Neural progenitor cell (in vitro differentiated cells): ENCODE measurements at places on chromosomes 5 and 9. TPM values are rescaled to one million over a fixed set of nuclear protein-coding genes. Genes with fewer than 3 reads are reported as not detected.

GRCh38 chr9:114226246-114227055 is 71.1 kb downstream of the COL27A1 start:
- no peak overlapping the region for H3K4me3 ChIP-seq
- DNase-seq = no peak
- H3K27ac ChIP-seq = no peak overlapping the region
- no peaks in the 10 kb centered on the region for H3K27me3 ChIP-seq

GRCh38 chr9:134496413-134497282 is 145.0 kb upstream of the COL5A1 start:
- DNase-seq = no peak
- H3K27ac ChIP-seq = no peak overlapping the region
- H3K27me3 ChIP-seq = no peaks in the 10 kb centered on the region
- H3K36me3 ChIP-seq = no peaks in the 10 kb centered on the region

GRCh38 chr5:154373326-154373725 is 72.5 kb upstream of the SAP30L start:
- no peak for DNase-seq
- H3K27ac ChIP-seq = no peak overlapping the region
- H3K4me3 ChIP-seq = no peak overlapping the region
- no peaks in the 10 kb centered on the region for H3K36me3 ChIP-seq

DNA sequence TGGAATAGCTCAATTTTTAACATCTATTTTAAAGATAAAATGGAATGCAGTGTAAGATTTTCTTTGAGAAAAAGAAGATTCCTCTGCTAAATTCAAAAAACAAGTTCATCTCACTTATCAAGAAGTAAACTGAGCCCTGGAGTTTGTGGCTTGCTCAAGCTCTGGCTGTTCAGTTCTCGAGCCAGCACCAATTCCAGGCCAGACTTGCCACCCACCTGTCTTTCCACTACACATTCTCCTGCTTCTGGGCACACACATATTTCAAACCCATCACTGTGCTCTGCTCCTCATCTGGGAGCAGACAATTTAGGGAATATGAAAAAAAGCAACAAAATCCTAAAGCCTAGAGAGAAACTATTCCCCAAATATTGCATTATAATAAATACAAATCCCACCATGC is 424.5 kb downstream of the ENC1 start:
- H3K4me1 ChIP-seq = no peaks in the 10 kb centered on the region
- H3K36me3 ChIP-seq = no peaks in the 10 kb centered on the region
- no peaks in the 10 kb centered on the region for H3K27me3 ChIP-seq
- no peak for DNase-seq
- H3K4me3 ChIP-seq = no peak overlapping the region

GRCh38 chr5:16135506-16135905 is 44.1 kb downstream of the MARCHF11 start:
- H3K36me3 ChIP-seq = no peaks in the 10 kb centered on the region
- H3K4me1 ChIP-seq = peaks cover 10% of the 10 kb centered on the region
- no peaks in the 10 kb centered on the region for H3K27me3 ChIP-seq
- H3K27ac ChIP-seq = no peak overlapping the region
- no peak for DNase-seq

DNA sequence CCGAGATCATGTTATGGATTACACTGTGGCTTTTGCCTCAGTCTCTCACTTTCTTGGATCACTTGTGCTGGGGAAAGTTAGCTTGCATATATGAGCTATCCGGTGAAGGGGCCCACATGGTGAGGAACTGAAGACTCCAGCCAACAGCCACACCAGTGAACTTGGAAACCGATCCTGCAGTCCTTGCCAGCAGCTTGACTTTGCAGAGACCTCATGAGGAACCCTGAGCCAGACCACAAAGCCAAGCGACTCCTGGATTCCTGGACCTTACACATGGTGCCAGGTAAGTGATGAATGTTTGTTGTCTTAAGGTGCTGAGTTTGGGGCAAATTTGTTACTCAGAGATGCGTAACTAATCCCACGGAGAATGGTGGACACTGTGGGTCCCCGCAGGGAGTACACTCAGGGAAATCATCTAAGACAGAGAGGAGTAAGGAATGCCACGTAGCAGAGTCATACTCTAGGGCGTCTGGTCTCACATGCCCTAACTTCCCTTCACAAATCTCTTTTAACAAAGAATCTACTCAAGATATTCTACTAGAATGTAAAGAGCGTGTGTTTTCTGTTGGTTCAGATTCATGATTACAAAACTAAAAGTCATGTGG is 76.5 kb upstream of the PJA2 start:
- no peaks in the 10 kb centered on the region for H3K36me3 ChIP-seq
- no peaks in the 10 kb centered on the region for H3K27me3 ChIP-seq
- no peaks in the 10 kb centered on the region for H3K4me1 ChIP-seq

GRCh38 chr5:143559586-143560109 is 156.2 kb upstream of the NR3C1 start:
- no peak for DNase-seq
- no peak overlapping the region for H3K27ac ChIP-seq
- H3K27me3 ChIP-seq = no peaks in the 10 kb centered on the region

- DNase-seq = no peak
- no peaks in the 10 kb centered on the region for H3K27me3 ChIP-seq
- no peak overlapping the region for H3K27ac ChIP-seq
- no peak overlapping the region for H3K4me3 ChIP-seq
- no peaks in the 10 kb centered on the region for H3K4me1 ChIP-seq
These were observed 18.3 kb upstream of the OSMR start for GRCh38 chr5:38827525-38827924.

- no peak overlapping the region for H3K4me3 ChIP-seq
- no peak for DNase-seq
- H3K27me3 ChIP-seq = no peaks in the 10 kb centered on the region
- no peaks in the 10 kb centered on the region for H3K36me3 ChIP-seq
- H3K27ac ChIP-seq = no peak overlapping the region
These were observed 201.8 kb downstream of the CD180 start for GRCh38 chr5:66994790-66995189.

- H3K4me3 ChIP-seq = no peak overlapping the region
- DNase-seq = no peak
- no peaks in the 10 kb centered on the region for H3K36me3 ChIP-seq
- H3K27ac ChIP-seq = no peak overlapping the region
- no peaks in the 10 kb centered on the region for H3K4me1 ChIP-seq
These were observed 480.1 kb downstream of the CDH12 start for GRCh38 chr5:22372826-22373660.

DNA sequence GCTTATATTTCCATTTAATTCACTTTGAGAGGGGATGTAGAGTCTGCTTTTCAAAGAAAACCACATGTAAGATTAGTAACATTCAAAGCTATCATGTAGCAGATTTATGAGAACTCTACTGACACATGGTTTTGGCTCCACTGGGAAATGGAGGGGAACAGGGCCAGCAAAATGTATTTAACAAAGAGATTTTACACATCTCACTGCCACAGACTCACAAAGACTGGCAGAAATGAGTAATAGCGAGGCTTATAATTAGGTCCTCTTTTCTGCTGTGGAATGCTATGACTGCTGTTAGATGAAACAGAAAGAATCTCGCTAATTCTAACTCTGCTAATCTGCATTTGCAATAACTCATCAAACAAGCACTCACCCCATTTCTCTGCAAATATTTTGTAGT is 4.5 kb downstream of the DAP start:
- no peaks in the 10 kb centered on the region for H3K36me3 ChIP-seq

The PCDHGC4 gene
- 5.0 and 10.4 TPM in 2 replicates for total RNA-seq

The KIF24 gene
- 9.4 and 10.7 TPM in 2 replicates for total RNA-seq

The TMEM8B gene
- total RNA-seq = 4.8 and 11.2 TPM in 2 replicates

The SYK gene
- not detected in 2 replicates for total RNA-seq

The TAF1L gene
- not detected in 2 replicates for total RNA-seq

The GTF2H2 gene
- total RNA-seq = 69.7 and 114 TPM in 2 replicates
